IPS DF 19.7 (cell line): ENCODE measurements at places on chromosomes 7 and 10.
A peak's percentile ranks its signal among the peaks of the same experiment; 100 is the strongest.

DNA sequence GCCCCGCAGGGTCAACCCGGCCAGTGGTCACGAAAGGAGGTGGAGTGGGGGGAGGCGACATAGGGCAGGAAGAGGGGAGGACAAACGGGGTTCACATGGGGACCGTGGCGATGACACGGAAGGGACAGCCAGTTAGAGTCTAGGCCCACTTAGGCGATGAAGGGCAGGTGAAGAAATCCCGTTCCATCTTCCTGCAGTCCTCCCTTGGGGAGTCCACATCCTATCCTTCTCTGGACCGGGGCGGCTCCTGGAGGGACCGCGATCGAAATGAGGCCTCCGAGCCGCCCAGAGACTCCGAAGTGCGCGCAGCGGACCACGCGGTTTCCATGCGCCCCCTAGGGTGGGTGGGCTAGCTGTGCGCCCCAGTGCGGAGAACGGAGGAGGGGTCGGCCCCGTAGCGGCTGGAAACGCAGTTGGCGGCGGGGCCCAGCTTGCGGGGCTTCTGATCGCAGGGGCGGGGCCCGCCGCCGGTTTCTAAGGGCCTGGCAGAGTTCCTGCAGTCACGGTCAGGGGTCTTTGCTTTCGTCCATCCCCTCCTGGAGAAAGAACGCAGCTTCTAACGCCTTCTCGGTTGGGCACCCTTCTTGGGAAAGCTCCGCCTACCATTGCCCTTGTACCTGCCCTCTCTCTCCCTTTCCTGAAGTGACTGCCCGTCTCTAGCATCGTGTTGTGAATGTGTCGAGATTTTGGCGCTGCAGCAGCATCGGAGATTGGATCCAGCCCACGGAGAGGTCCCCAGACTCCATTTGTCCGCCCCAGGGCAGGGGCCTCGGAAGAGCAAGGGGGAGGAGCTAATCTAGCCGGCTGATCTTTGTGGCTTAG is 17.9 kb upstream of the TMEM225B start:
- peak; percentile 57 for DNase-seq

- no peak for DNase-seq
Measured at GRCh38 chr7:116671681-116672595, at the start of gene MET. TSS of gene MET (plus strand) at chr7:116672196. CDS start at chr7:116699085, 26,889 bp downstream.

GRCh38 chr7:132572526-132572925 is 3.7 kb downstream of the PLXNA4 start:
- no peak for DNase-seq

- DNase-seq = no peak
Measured at GRCh38 chr10:59073456-59074053, 102.9 kb upstream of the PHYHIPL start.

- no peak for DNase-seq
Measured at GRCh38 chr7:41581041-41581440, 121.8 kb downstream of the INHBA start.

- no peak for DNase-seq
Measured at GRCh38 chr10:48682265-48682664, 2.4 kb upstream of the WDFY4 start.

GRCh38 chr10:5904227-5904626 is 14.2 kb downstream of the FBH1 start:
- DNase-seq = no peak

- DNase-seq = no peak
Measured at GRCh38 chr10:49371967-49372366, 23.9 kb downstream of the DRGX start.

- DNase-seq = no peak
Measured at GRCh38 chr7:33061282-33061937, 1.2 kb downstream of the NT5C3A start.

GRCh38 chr10:124563320-124564040 is 101.9 kb downstream of the LHPP start:
- DNase-seq = no peak

DNA sequence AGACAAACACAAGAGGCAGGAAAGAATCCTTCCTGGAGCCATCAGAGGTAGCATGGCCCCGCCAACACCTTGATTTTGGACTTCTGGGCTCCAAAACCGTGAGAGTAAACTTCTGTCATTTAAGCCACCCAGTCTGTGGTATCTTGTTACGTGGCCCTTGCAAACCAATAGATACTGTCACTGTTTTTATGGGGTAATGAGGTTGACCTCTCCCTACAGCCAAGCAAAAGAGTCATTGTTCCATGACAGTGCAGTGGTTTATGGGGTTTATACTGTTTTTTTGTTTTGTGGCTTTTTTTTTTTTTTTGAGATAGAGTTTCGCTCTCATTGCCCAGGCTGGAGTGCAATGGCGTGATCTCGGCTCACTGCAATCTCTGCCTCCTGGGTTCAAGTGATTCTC is 32.8 kb downstream of the KIAA1549 start:
- DNase-seq = no peak

DNA sequence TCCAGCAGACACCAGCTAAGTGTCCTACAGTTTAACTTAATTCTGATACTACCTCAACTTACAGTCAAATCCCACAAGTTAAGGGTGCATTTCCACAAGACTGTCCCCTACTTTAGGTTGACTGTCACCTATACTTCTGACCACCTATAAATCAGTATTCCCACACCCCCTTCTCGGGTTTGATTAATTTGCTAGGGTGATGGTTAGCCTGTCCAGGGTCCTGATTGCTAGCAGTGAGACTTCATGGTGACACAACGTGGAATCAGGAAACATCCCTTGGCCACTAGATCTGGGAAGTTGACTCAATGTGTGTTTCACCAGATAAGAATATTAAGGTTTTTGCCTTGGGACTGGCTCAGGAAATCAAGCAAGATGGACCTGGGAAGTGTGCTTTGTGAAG is 88.4 kb downstream of the OR13A1 start:
- DNase-seq = no peak

GRCh38 chr10:88428442-88428841 is 154.7 kb downstream of the RNLS start:
- no peak for DNase-seq

GRCh38 chr7:96870934-96871333 is 134.4 kb upstream of the DLX6 start:
- no peak for DNase-seq

DNA sequence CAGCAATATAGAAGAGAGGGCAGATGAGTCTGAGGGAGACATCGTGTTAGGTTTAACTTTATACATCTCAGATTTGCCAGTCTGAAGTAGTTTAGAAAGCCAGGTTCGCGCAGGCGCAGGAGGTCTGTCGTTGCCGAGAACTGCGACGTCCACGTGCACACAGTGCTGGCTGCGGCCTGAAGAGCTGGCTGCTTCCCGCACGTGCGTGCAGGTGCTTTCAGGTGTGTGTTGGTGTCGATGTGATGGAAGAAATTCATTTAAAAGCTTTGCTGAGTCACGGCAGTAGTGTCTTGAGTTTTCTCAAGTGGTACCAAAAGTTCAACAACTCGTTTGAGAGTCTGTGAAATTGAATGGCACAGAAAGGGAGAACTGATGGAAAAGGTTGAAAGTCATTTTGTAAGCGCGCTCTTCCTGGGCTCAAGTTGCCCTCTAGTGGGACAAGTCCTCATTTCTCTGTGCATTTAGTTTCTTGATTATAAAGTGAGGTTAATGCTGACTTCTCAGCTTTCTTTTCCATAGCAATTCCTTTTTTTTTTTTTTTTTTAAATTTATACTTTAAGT is 18.6 kb downstream of the WDR37 start:
- DNase-seq = no peak

DNA sequence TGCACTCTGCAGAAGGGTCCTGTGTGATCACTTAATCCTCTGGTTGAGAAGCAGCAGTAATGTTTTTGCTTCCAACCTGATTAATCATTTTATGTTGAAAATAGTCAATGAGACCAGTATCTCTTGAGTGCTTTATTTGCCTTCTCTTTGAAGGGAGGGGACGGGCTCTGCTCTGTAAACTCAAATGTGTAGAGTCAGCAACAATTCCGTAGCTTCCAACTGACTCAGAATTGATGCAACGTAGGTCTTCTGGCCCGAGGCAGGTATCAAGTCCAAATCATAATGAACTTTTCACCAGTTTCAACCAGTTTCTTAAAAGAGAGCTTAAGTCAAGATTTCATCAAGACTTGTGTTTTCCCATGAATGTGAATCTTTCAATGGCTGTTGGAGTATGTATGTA is 26.3 kb downstream of the GUSB start:
- no peak for DNase-seq

DNA sequence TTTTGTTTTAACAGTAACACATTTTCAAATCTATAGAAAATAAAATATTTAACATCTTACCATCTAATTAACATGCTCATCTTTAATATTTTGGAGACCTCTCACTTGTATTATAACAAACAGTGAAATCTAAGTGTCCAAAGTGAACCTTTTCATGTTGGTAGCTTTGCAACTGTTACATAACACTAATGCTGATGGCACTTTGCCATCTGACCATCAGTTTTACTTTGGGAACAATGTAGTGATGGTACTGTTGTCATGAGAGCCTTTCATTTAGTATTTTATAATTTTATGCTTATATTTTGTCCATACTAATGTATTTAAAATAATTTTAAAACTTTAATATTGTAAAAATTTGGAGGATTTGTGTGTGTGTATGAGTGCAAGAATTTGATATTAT is 1017.0 kb upstream of the KCND2 start:
- no peak for DNase-seq

DNA sequence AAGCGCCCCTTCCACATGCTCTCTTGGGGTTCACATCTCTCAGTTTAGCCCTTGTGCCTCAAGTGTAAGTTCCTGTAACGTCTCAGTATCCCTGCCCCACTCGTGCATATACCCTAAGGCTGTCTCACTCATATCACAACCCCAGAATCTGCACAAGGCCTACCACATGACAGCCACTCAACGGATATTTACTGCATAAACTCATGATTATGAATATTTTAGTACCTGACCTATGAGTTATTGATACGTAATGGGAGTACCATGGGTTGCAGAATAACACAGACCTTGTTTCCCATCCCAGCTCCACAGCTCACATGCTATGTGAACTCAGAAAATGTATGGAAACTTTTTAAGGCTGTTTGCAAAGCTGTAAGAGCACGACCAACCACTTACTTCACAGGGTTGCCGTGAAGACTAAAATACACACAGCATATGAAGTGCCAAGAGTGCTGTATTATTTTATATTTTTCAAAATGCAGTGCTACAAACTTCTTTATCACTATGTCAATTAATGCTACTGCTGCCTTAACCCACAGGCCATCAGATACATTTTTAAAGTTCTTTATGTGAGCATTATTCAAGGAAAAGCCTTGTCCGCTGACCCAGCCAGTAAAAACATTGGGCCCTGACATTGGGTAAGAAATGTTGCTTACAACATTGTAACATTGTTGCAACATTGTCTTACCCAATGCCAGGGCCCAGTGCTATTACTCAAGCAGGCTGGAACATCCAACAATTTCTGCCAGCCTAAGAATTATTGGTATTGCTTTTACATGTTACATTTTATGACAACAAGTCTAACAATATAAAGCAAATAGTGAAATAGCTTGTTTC is 97.2 kb downstream of the JAZF1 start:
- DNase-seq = no peak

- DNase-seq = no peak
Measured at GRCh38 chr7:34341326-34341725, 316.7 kb upstream of the NPSR1 start.

- no peak for DNase-seq
Measured at GRCh38 chr10:79316671-79317431, 30.4 kb upstream of the PPIF start.

DNA sequence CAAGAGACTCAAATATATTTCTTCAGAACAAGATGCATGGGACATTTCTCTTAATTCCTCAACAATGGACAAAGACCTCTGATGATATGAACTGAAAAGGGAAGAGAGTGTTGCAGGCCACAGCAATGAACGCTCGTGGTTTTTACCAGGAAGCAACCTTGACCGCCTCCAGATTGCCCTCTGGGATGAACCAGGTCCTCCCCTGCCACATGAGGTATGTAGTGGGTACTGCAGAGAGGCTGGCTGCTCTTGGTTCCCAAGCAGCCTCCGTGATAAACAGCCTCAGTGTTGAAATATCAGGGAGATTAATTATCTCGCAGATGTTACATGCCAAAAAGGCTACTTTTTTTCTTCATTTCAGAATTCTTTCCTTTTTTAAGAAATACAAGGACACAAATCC is 338.8 kb downstream of the ELMO1 start:
- no peak for DNase-seq

GRCh38 chr10:132504501-132505272 is 32.9 kb upstream of the INPP5A start:
- DNase-seq = no peak

- DNase-seq = no peak
Measured at GRCh38 chr7:32257621-32258020, 187.4 kb upstream of the PDE1C start.

GRCh38 chr7:68306692-68307107 is 1291.6 kb upstream of the AUTS2 start:
- DNase-seq = no peak

GRCh38 chr10:88852327-88852726 is 683 bp upstream of the ANKRD22 start:
- no peak for DNase-seq

DNA sequence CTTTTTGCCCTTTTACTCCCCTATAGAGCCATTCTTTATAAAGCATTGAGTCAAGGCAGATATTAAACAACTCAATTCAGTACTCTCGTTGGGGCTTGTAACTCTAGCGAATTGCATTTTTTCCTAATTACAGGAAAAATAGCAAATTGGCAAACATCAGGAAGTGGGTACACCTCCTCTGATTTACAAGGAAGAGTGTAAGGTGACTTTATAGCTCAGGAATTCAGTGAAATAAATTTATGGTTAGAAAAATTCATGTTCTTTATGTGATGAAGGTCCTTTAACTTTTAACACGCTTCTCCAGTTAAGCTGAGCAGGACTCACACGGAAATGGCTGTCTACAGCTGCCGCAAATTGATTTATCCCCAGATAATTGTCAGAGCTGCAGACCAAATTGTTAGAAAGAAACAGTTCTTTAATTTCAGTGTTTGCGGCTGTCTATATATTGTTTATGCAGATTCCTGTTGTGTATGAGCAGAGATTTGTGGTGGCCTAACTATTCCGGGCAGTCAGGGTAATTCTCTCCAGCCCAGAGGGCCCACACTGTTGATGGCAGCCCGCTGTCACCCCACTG is 151.1 kb upstream of the MKI67 start:
- DNase-seq = no peak

GRCh38 chr10:76839276-76839675 is 798.3 kb downstream of the KCNMA1 start:
- no peak for DNase-seq

DNA sequence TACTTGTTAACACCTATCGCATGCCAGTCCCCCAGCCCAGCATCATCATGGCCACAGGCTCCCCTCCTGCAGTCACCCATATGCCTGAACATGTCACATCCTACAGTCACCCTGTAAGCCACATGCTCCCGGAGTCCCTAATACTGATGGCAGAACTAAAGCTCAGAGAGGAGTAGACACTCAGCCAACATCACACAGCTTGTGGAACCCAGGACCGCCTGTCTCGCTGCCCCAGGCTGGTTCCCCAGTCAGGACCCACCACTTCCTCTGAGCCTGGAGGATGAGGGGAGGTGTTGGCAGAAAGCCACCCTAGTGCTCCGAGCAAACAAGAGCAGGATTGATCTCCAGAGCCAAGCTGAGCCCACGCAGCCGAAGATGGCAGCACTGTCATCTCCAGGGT is 85.0 kb upstream of the MYL10 start:
- DNase-seq = no peak
